ENCODE measurements at places on chromosomes 12 and 14.
A peak's percentile ranks its signal among the peaks of the same experiment; 100 is the strongest.

- no peak for DNase-seq
Observed at GRCh38 chr12:124904306-124905098, 9.9 kb downstream of the UBC start.

GRCh38 chr12:21453312-21453852, 15.9 kb downstream of the PYROXD1 start:
- DNase-seq: peak; percentile 20

DNA sequence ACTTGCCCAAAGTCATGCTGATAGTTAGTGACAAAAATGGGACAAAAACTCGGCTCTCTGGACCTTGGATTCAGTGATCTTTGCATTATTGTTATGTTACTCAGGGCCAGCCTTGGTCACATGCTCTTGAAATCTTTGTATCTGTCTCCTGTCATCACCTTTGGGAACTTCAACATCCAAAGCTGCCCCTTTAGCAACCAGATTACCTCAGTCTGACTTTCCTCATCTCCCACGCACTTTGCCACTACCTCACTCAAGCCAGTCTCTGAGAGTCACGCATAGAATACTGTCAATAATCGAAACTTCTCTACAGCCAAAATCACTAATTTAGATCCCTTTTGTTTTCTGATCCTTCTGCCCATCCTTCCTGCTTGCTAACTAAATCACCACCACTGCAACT, 90.8 kb upstream of the DAAM1 start:
- no peak for DNase-seq

DNA sequence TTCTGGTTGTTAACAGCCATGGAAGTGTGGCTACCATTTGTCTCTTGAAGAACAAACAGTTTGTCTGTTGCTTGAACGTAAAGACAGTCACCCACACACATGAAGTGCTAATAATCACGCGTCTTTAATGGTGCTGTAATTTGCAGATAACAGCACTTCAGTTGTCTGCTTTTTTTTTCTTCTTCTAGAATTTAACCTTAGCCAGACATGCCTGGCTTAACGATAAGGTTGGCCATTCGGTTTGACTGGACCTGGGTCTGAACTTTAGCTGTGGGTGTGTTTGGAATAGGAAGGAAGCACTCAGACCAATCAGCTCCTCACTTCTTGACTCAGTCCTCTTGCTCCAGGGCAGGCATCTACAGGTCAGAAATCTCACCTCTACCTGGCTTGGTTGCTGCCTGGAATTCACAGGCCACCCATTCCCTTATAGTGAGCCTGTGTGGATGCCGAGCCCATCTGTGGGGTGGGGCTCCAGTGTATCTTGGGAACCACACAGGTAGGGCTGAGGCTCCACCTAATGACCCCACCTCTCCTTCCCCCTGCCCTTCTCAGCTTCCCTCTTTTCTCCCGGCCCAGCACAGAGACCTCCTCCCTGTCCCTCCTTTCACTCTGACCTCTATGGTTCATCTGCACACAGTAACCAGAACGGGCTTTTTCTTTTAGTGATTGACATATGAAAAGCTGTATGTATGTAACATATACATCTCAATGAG, 246.4 kb upstream of the PWP1 start:
- DNase-seq: no peak

DNA sequence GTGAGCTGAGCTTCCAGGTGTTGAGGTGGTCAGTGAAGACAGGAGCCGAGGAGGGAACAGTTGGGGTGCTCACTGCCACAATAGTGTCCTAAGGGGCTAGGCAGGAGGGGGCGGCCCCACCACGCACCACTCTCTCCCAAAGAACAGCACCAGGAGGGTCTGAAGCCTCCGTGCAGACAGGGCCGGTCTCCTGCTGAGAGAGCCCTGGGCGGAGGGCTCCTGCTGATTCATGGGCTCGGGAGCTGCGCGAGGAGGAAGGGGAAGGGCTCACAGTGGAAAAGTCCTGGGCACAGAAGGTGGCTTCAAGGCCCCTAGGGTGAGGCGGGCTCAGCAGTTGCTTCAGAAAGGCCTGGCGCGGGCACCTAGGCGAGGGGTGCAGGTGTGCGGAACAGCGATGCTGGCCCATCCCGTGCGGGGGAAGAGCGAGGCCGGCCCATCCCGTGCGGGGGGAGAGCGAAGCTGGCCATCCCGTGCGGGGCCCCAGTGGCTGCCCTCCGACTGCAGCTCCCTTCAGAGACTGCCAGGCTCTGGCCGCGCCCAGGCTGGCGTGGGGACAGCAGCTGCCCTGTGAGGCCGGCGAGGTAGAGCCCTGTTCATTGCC, 176.7 kb downstream of the ADGRD1 start:
- DNase-seq: no peak

GRCh38 chr12:77189901-77190416, 124.6 kb upstream of the E2F7 start:
- no peak for DNase-seq

DNA sequence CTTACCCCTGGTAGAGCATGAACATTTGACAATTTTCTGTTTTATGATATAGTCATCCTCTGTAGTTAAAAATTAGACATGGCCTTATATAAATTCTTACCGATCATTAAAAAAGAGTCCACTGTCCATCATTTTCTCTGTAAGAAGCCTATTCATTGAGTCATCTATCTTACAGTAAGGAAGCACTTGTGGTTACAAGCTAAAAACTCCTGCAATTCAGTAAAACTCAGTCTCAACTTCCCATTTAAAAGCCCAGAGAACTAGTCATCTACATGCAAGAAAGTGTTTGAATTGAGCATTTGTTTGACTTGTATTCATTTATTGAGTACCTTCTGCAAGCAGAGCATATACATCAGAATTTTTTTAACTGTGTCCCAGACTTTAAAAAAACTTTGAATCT, 63.3 kb downstream of the GTF2A1 start:
- DNase-seq: no peak

- no peak for DNase-seq
Observed at GRCh38 chr12:10098791-10099190, at the start of gene CLEC1A. CLEC1A (minus strand) TSS chr12:10098985; CDS start chr12:10098922, 63 bp downstream.

GRCh38 chr12:91222746-91223145, 40.1 kb upstream of the DCN start:
- DNase-seq: no peak

DNA sequence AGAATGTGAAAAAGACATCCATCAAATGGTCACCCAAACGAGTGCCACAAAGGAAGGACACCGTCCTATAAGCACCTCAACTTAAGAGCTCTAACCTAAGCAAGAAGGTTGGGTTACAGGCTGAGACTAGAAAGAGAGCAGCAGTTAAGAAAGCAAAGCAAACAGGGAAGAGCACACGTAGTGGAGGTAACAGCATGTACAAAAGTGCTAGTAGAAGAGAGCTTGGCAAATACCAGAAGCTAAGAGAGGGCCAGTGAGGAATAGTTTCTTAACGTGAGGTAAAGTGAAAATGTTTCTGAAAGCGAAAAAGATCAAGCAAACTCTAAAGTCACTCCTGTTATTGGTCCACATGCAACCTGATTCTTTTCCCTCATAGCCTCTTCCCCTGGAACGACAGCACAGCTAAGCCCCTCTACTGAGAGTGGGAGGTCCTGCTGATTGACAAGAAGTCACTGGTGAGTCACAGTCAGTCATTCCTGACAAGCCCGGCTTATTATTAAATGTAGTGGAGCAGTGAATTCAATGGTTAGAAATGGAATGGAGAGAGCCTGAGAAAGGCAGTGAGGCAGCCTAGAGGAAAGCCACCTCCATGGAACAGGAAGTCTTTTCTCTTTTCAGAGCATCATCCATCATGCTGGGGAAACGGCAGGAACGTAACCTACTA, 204.4 kb downstream of the SLC25A21 start:
- DNase-seq: no peak
